ENCODE measurements at places on chromosomes 2 and 18.

DNA sequence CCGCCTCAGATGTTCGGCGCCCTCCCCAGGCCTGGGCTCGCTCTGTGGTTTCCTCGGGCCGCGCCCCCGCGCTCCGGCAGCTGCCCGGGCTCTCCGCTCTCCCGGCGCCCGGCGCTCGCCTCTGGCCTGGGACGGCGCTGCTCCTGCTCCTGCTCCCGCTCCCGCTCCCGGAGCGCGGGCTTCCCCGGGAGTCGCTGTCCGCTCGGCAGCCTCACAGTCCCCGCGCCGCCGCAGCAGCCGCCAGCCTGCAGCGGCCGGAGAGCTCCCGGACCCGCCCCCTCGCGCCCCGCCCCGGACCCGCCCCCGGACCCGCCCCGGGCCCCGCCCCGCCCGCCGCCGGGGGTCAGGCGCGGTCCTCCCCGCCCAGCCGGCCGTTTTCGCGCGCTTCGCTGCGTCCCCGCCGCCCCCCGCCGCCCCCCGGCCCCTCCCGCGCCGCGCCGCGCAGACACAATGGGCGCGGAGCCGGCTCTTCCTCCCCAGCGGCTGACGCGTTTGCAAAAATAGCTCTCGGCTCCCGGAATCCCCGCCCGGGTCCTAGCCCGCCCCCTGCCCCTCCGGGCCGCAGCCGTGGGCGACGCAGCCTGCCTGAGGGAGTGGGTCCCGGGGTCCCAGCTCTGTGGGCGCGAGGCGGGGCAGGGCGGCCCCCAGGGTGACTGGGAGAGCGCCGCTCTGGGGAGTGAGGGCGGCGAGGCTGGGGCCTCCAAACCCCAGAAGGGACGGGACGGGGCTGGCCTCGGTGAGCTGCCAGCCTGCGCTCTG is at the start of gene ARL4C:
Gene ARL4C (minus strand): TSS at position 247 of the 759 bp plus-strand sequence. CDS start 495 bp downstream, outside the sequence.
- peak; percentile 49 for DNase-seq

DNA sequence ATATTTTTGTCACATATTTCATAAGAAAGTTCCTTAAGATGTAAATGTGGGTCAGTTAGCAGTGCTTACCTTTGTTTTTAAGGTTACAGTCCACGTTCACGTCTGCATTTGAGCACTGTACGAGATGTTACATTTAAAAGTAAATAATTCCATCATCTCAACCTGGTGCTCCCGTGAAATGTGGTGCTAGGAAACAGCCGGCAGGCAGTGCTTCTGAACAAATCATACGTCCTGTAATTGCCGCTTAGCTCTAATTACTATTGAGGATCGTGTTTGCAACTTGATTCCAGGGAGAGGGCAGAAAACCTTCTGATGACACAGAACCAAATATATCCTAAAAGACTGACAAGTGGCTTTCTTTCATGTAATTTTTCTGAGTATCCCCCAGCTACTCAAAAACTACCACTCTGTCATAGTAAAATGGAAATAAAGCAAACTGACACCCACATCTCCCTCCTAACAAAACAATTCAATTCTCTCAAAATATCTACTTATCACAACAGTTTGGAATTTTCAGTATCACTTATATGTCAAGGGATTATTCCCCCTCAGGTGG is 297.8 kb upstream of the SESTD1 start:
- no peak for DNase-seq

- peak; percentile 46 for DNase-seq
Observed at GRCh38 chr2:165793779-165794535, at the start of gene GALNT3. Gene GALNT3, minus strand, starts transcription at chr2:165794247. Its CDS starts 23,547 bp downstream, at chr2:165770700.

DNA sequence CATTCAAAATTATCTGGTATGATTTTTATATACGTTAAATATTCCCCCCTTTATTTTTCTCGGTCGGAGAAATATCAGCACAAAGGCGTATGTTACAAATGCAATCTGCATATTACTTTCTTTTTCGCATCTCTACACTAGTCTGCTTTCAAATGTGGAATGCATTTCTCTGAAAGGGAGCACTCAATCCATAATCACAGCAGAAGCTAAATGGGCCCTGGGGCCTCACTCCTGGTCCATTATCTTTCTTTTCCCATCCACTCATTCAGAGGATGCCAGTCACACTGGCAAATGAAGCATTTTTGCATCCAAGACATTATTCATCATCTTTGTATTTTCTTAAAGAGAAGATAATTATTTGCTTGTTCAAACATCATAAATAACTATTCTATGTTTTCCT is 295.2 kb upstream of the LRP1B start:
- no peak for DNase-seq

DNA sequence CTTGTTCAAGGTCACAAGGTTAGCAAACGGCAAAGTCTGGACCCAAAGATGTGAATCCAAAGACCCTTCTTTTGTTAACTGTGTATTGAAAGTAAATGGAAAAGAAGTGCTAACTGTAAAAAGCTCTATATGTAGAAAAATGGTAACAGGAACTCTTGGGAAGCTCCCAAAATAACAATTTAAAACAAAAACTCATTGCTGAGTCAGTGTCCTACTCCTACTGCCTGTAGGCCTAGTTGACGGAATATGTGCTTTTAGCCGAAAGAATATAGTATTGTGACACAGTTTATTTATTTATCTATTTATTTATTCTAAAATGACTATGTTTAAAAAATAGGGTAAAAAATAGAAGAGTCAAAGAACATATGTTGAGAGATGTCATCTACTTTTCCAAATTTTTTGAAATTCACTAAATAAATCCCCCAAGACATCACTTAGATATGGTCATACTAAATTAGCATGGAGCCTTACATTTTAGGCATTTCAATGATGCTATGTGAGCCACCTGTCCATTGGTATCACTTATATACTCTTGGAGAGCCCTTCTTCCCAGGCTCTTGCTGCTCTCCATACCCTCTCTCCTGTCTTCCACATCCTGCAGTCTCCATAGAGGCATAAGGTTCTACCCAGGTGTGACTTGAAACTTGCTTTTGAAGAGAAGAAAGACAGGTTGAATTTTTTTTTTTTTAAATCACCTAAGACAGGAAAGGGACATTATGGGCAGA is 13.7 kb downstream of the COL5A2 start:
- DNase-seq, result no peak
